ENCODE measurements at places on chromosomes 12 and 14.

DNA sequence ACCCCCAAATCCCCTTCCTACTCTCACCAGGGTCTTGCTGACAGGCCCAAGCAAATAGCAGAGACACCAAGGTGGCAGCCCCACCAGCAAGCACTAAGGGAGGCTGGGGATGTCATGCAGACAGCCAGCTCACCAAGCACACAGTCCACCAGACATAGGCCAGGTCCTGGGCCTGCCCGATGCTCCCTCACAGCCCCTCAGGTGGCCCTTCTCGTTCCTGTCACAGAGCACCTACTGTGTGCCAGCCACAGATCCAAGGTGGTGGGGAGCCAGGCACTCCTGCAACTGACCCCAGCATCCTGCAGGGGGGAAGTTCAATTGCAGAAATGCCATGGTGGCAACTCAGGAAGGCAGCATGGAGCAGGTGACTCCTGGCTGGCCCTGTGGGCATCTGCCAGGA lies 60.5 kb upstream of the PNMA1 start:
- no peak for DNase-seq

GRCh38 chr12:96263449-96263902 lies 69.3 kb downstream of the ELK3 start:
- DNase-seq = no peak

- DNase-seq = peak; percentile 51
Measured at GRCh38 chr14:23294734-23295561, 7.7 kb downstream of the PPP1R3E start.

DNA sequence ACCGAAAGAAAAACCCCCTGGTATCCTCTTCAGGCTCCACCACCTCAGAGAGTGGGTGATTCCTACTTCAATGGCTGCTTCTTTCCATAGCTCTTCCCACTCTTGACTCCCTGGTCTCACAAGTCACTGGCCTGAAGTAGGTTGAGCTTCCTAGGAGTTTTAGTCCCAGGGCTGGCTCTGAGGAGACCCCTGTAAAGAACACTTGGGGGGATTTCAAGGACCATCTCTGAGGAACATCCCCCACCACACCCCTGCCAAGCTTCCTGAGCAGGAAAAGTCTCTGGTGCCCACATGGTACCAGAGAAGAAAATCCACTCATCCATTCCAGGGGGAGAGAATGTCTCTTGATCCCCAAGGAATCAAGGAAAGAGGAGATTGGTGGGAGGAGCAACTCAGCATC lies 25.7 kb downstream of the PHETA1 start:
- DNase-seq = no peak

DNA sequence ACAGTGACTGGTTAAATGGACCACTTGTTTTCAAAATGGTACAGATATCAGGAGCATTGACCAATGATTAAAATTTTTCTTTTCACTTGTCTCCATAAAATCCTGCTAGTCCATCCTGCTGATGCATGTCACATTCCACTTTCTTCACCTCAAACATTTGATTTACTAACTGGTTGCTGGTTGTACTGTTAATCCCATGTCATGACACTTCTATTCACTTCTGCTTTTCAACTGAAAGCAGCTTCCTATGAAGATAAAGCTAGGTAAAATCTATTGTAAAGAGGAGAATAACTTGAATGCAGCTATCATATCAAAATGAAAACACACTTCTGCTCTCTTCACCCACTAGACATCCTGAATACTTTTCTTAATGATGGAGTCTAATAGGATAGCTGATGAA lies 149.6 kb upstream of the OTX2 start:
- no peak for DNase-seq

DNA sequence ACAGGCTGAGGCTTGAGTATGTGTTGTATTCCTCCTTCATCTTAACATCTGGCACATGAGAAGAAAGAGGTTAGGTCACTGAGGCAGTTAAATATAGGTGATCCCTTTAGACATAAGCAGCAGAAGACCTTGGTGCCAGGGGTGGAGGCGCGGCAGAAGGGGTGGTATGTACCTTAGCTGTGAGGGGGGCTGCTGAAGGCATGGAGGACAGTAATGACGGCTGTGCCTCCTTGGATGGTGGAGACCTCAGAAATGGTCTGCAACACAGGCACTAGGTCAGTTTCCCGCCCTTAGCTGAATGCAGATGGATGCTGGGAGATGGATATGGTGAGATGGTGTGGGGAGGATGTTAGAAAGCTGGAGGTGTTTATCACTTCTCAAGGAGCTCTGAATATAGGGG lies 1.5 kb upstream of the PNMA1 start:
- DNase-seq = no peak

DNA sequence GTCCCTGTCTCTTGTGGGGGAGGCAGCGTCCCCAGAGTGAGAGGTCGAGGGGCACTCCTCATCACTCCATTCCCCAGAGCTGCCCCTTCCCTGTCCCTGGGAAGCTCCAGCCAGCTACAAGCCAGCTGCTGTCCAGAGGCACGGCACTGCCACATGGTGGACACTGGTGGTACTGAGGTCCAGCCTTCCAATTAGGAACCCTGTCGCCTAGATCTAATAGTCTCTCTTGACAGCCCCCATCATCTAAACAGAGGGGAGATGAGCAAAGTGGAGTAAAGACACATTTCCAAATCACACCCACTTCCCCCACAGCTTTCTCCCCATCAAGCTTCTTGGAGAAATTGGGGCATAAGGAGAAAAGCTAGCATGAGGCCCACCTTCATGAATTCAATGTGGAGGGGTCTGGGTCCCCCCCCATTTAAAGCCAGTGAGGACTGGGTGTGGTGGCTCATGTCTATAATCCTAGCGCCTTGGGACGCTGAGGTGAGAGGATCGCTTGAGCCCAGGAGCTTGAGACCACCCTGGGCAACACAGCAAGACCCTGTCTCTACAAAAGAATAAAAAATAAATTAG lies 2.1 kb upstream of the INHBE start:
- no peak for DNase-seq

DNA sequence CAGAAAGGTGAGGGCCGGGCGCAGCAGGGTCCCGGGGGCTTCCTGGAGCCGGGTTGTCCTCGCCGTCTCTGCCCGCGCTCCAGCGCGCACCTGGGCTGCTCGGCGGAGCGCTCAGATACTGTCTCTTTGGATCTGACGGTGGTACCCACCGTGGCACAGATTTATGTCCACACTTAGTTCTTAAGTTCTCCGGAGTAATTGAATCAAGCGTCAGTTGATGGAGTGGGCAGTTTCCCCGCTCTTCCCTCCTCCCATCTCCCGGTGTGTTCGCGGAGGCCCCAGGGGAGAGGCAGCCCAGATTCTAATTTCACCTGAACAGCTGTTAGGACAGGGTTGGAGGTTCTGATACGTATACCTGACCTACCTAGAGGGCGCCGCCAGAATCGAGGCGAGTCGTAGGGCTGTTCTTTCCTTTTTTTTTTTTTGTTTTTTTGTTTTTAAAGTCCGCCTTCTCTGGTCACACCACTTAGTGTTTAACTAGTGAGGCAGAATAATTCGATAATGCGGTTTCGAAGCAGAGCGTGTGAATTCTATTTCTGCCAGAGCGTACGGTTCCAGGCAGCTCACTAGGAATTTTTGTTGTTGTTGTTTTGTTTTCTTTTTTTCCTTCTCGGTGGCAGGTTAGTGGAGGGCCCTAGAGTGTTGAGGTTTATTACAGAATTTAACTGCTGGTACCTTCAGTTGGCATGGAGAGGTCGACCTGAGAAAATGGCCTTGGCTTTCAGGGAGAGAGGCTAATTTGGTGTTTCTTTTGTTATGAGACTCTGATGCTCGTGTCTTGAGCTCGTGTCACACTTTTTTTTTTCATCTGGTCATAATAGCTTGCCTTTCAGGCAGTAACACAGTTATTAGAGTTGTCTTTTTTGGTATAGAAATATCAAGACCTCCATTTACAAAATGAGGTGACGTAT lies 22.3 kb upstream of the GNS start:
- no peak for DNase-seq

GRCh38 chr12:84996759-84997158 lies 39.3 kb downstream of the TSPAN19 start:
- no peak for DNase-seq

- no peak for DNase-seq
Measured at GRCh38 chr14:69651664-69652063, 40.3 kb downstream of the SUSD6 start.

DNA sequence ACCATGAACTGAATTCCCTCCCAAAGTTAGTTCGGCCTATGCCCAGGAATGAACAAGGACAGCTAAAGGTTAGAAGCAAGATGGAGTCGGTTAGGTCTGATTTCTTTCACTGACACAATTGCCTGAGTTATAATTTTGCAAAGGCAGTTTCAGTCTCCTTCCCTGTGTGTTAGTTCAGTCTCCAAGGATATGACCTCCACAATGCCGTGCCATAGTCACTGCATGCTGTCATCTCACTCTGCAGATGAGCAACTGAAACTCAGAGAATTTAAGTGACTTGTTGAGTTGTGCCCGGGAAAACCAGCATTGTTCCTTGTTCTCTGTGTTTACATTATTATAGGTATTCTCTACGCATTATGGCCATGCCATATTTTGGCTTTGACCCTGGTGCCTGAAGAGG lies 10.1 kb upstream of the SERPINA1 start:
- no peak for DNase-seq

DNA sequence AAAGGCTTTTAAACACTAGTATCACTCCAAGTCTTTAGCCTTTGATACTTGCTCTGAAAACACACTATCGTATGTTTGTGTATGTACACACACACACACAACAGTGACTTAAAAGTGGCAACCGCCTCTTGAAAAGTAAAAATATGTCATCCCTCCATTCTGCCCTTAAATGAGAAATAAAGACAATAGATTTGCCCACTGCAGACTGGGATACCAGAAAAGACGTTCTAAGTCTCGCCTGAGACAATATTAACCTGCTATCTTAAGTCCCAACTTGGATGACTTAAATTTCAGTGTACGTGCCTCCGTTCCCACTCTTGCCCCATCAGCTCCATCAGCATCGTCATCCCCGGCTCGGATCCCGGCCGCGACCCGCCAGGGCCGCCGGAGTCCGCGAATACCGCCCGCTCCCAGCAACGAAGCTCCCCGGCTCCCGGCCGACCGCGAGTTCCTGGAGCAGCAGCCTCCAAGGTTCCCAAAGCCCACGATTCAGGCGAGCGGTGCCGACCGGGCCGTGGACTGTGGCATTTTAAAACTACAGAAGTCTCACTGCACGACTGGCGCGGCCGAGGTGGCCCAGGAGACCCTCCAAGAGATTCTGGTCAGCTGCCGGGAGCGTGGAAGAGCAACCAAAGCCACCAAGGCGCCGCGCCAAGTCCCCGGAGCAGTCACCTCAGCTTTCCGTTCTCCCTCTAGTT lies 2.8 kb upstream of the ARID2 start:
- no peak for DNase-seq

Data from Panc1 (cell line).